Breast epithelium (tissue), 4 donors: ENCODE measurements at places on chromosomes 1 and 21.

- no peak for DNase-seq
Measured at GRCh38 chr1:114290341-114290740, 136.7 kb upstream of the SYT6 start.

DNA sequence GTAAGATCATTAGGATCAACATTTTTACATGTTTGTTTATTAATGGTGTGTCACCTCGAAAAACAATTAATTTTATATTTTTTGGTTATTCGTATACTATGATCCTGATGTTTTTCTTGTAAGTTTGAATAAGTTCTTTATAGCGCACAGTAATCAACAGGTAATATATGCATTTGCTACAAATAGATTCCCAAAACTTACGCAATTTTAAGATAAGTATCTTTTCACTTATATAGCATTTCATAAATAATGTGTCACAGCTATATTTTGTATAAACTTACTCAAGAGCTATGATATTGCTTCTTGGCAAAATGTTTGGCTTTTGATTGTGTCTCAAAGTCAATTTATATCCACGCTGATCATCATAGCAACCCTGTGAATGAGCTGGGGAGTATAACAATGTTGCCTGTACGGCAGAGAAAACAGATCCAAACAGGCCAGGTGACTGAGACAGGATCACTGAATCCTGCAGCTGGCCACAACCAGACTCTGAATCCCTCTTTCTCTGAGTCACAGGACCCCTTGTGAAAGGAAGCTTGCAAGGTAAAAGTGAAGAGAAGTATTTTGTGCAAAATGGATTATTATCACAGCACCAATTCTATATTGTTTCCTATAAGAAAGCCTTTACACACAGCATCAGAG, 48.6 kb downstream of the GNG12 start:
- no peak for DNase-seq

- DNase-seq, result no peak
Measured at GRCh38 chr1:95219407-95219806, 14.6 kb upstream of the RWDD3 start.

- peak; percentile 64 for DNase-seq
Measured at GRCh38 chr1:203475012-203475981, at the start of gene PRELP. PRELP (plus strand) TSS chr1:203475806; CDS start chr1:203483185, 7,379 bp downstream.

DNA sequence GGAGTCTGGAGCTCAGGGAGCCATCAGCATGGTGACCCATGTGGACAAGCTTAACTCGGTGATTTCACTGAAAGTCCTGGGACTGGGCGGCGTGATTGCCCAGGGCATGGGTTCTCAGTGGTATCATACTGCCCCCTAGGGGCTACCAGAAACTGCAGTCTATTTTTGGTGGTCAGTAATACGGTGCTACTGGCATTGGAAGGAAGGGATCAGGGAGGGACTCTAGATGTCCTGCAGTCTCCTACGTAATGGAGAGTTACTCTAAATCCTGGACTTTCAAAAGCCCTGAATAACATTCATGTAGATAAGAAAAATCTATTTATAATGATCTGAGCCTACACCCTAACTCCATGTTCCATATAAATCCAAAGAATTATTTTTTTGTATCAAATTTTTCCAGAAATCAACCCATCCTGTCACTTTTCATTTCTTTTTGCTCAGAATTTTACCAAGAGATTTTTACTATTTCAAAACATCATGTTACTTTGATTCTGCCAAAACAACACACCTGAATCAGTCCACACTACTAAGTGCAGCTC, 37.3 kb downstream of the PABPC4 start:
- peak; percentile 34 for DNase-seq

- no peak for DNase-seq
Measured at GRCh38 chr1:100474834-100475233, 63.1 kb upstream of the GPR88 start.

DNA sequence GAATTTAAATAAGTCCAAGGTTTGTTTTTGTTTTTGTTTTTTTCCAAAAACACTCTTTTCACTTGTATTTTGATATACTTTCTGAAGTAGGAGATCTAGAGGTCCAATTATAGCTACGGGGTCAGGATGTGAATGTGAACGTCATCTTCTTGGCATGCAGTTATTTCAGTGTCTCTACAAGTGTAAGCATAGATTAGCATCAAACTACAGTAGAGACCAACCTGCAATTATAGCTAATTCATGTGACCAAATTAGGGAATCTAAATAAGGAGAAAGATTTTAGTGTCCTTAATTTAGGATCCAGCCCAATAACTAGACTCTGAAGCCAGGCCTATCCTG, 107.3 kb upstream of the PALMD start:
- no peak for DNase-seq

DNA sequence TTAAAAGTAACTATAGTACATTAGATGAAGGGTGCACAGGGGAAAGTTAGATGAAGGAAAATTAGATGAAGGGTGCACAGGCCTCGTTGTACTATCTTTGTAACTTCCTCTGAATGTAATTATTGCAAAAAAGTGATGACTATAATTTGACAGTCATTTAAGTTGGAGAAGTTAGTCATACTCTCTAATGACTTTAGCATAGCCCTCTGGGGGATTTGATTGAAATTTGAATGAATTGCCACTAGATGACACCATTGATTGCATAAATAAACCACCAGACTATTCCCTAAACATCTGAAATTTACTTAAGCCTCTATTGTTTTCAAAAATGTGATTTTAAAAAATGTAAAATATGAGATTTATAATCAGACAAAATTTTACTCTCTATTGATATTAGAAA, 102.6 kb downstream of the TPR start:
- no peak for DNase-seq

GRCh38 chr21:46091118-46091517, 6.8 kb upstream of the COL6A2 start:
- DNase-seq, result no peak

DNA sequence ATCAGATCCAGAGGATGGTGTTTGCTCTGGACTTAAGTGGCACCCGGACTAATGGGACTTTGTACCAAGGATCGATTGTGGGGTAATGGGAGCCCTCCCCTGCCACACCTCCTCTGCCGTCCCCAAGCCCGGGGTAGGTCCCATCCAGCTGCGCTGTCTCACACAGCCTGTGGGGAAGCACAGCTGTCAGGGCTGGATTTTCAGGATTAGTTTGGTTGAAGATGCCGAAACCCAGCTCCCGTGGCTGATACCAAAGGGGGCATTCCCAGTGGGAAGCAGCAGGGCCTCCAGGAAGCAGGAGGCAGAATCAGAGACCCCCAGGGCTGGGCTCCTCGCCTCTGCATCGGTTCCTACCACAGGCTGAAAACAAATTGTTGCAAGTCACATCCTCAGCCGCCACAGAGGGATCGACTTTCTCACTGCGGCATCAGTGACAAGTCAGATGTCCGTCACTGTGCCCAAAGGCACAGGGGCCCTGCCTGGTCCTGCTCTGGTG, 59.7 kb downstream of the MATN1 start:
- no peak for DNase-seq

- no peak for DNase-seq
Measured at GRCh38 chr1:178409541-178409940, 87.2 kb downstream of the CLEC20A start.

- no peak for DNase-seq
Measured at GRCh38 chr1:183027031-183027430, 3.8 kb downstream of the LAMC1 start.

DNA sequence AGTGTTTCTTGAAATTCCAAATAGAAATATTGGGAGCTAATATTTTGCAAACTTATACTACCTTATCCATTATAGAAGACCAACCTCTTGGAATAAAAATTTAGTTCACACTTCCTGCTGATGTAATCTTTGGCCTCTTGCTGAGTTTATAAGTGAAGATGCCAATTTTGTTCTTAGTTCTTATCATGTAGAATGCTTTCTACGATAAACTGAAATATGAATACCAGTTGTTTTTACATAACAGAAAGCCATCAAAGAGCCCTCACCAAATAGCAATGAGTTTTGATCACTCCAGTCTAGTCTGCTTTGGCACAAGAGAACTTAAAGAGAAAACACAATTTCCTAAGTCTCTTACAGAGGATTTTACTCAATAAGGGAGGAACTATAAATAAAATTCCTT, 89.5 kb downstream of the DENND1B start:
- no peak for DNase-seq

- no peak for DNase-seq
Measured at GRCh38 chr1:29975036-29975694, 738.8 kb downstream of the PTPRU start.

DNA sequence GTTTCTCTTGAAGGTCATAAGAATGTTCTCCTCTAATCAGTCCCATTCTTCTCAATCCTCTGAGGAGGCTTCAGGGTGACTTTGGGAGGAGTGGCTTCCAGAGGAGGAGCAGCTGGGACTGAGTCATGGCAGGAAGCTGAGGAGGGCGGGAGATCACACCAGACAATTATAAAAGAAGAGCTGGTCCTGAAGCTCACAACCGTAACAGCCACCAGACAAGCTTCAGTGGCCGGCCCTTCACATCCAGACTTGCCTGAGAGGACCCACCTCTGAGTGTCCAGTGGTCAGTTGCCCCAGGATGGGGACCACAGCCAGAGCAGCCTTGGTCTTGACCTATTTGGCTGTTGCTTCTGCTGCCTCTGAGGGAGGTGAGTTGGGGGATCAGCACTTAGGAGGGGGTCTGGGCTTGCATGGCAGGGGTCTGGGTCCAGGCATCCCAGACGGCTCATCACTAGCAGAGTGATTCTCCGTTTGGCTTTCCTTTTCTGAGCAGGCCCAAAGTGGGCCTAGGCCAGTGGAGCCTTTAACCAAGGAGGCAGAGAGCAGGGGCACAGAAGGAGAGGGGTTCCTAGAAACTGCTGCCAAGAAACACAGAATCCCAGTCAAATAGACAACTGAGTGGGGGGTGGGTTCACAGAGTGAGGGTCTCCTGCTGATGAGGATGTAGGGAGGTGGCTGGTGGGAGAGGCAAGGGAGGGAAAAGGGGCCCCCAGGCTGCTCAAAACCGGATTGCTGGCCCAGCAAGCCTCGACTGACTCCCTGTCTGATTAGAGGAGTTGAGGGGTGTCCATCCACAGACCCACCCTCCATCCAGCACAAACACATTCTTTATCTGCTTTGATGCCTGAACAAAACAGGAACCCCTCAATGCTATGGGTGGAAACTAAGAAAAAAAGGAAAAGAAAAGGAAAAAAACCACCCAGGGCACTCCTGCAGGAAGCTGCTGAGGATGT, at the start of gene ECM1:
TSS of gene ECM1 (plus strand) at position 198 of the 953 bp plus-strand sequence. CDS start at position 299, 101 bp downstream.
- no peak for DNase-seq

DNA sequence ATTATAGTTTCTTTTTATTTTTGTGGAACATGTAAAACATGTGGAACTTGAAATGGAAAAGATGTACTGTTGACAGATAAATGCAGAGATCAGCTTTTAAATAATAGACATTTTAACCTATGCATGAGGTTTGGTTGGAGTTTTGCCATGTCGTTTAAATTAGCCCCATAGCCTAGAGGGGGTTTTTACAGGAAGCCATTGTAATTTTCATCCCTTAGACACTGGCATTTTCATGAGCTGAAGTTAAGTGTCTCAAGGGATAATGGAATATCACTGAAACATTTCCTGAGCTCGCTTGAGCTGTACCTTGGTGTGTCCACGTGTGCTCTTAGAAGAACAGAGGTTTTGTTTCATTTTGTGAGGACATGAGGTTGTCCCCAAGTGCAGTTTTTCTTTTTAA, 54.2 kb downstream of the HMCN1 start:
- DNase-seq, result no peak

DNA sequence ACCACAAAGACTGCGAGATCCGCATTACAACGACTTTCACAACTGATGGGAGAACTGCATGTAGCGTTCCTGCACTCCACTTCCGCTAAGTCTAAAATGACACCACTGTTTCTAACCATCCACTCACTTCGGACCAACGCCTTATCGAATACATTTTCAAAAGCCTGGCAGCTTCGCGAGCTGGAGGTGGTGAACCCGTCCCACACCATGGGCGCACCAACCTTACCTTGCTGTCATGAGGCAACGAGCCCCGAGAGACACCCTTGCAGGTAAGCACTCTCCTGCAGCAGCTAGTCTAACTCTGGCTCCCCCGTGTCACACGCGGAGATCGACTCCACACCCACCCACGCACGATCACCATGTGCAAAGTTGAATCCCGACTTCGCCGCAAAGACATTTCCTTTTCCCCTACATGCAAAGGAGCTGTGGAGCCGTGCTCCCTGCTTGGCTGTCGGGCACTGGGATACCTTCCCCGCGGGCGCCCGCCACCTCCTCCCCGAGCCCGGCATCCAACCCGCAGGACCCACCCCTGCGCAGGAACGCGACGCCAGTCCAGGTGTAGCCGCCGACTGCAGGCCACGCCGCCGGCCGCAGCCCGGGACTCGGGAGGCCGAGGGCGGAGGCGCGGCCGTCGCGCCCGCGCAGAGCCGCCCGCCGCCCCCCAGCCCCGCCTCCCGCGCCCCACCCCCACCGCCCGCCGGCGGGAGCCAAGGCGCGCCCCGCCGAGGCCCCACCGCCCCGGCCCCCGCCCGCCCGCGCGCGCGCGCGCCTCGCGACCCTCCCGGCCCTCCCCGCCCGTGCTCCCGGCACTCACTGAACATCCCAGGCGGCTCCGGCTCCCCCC, 629 bp downstream of the TAF5L start:
- no peak for DNase-seq

- no peak for DNase-seq
Measured at GRCh38 chr1:24309762-24310485, 9.2 kb upstream of the GRHL3 start.

DNA sequence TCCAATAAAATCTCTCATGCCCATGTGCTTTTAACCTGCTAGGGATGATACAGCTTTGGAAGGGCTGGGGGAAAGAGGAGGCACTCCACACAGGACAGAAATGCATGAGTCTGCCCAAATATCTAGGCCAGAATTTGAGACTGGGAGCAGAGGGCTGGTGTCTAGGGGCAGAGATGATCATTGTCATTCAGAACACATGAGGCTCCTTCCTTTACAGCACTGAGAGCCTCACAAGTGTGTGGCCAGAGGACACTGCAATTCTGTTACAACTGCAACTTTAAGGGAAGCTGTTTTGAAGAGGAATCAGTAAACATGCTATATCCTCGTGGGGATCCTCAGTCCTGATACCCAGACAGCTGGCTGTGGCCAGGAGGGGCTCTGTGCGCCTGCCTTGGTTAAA, 541.3 kb downstream of the OMA1 start:
- DNase-seq, result no peak

- no peak for DNase-seq
Measured at GRCh38 chr1:77282187-77282865, 507 bp downstream of the AK5 start.

GRCh38 chr1:199821029-199821779, 206.3 kb upstream of the NR5A2 start:
- DNase-seq, result no peak
